ENCODE measurements at places on chromosomes 7 and 10.

- no peak for DNase-seq
Observed at GRCh38 chr10:118571123-118571522, 24.3 kb downstream of the PRLHR start.

GRCh38 chr7:45700556-45700955 lies 126.4 kb downstream of the ADCY1 start:
- no peak for DNase-seq

DNA sequence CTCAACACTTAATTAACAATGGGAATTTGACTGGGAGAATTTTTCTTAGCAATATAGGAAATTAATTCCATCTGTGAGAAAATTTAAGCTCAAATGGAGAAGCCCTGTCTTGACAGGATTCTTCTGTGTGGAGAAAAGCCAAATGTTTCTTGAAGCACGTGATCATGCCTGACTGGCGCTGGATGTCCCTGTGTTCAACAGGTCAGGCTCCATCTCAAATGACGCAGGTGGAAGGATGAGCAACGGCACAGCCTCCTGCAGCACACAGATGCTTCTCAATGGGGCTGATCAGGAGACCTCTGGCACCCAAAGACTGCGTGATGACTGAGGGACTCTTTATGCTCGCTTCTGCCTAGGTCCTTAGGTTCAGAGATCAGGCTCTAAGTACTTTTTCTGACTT lies 143.8 kb downstream of the RSU1 start:
- DNase-seq, result no peak

- peak; percentile 36 for DNase-seq
Observed at GRCh38 chr7:99109108-99110051, 34.5 kb downstream of the SMURF1 start.

GRCh38 chr10:3278771-3279170 lies 106.2 kb upstream of the PITRM1 start:
- DNase-seq, result no peak

GRCh38 chr7:35374858-35375257 lies 121.0 kb upstream of the TBX20 start:
- no peak for DNase-seq

GRCh38 chr7:33452805-33453502 lies 323.6 kb downstream of the BBS9 start:
- DNase-seq, result no peak

DNA sequence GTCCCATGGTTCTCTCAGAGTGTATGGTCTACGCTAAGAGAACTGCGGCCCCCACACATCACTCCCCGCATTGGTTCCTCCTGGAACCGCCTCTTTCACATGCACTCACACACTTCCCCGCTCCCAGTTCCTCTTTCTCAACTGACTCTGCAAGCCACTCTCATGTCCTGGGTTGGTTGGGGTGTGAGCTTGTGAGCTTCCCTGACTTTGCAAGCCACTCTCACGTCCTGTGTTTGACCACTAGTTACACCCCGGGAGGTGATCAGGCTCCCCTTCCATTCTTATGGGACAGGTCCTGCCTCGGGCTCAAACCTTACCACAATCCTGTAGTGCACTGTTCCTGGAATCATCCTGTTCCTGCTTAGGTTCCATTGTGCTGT lies 105.0 kb downstream of the TRIM24 start:
- DNase-seq, result no peak

DNA sequence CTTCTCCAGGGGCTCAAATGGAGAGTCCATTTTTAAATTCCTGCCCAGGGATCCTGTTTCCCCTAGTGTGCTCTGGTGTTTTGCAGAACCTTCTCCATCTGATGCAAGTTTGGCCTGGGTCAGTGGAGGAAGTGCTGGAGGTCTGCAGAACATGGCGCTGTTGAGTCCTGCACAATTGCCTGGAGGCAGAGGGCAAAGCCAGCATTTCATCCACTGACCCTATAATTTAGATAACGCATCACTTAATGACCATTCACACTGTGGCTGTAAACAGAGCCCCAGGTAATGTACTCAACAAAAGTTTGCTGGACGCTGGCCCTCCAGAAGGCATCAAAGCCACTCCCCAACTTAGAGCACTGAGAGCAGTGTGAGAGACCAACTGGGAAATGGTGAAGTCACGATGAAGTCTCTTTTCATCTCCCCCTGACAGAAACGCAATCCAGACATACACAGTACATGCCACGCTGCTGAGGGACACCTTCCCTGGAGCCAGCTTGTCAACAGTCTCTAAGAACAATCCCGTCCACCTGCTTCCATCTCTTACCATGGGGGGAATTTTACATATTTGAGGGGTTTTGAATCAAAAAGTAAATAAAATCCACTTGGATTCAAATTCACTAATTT lies 13.4 kb downstream of the C10orf71 start:
- no peak for DNase-seq

DNA sequence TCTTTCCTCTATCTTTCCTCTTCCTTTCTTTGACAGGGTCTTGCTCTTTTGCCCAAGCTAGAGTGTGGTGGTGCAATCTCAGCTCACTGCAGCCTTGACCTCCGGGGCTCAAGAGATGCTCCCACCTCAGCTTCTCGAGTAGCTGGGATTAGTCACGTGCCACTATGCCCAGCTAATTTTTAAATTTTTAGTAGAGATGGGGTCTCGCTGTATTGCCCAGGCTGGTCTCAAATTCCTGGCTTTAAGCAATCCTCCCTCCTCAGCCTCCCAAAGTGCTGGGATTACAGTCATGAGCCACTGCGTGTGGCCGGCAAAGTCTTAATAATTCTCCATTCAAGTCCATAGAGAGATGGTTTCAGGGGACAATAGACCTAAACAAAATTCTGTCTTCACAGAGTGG lies 40.2 kb downstream of the COL26A1 start:
- no peak for DNase-seq

- DNase-seq, result no peak
Observed at GRCh38 chr7:47153058-47153457, 428.9 kb downstream of the TNS3 start.

DNA sequence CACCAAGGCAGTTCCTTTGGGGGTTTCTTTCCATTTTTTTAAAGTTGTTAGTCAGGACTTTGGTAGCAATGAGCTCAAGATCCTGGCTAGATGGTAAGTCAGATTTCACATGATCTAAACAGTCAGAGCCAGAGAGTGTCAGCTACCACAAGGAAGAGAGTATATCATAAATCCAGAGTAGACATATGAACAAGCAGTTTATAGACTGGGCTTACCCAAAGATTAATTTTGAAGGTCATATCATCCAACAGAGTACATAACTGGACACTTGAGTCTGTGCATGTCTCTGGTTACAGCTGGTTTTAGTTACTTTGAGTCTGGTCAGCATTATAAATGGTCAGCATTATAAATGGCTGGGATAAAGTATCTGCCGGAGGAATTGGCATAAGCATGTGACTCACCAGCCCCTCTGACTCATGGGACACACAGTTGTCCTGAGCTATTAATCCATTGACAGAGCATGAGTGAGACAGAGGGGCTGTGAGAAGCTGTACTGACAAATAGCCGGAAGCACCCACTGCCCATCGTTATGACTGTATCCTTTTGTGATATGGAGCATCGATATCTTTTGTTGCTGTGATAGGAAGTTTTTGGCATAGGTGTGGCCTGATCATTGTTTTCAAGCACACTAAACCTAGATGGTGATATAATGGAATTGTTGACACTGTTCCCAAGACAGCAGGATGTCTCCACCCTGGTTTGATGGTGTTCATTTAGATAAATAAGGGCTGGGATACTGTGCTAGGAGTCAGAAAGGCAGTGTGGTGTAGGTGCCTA lies 19.3 kb downstream of the PPP1R3C start:
- no peak for DNase-seq

DNA sequence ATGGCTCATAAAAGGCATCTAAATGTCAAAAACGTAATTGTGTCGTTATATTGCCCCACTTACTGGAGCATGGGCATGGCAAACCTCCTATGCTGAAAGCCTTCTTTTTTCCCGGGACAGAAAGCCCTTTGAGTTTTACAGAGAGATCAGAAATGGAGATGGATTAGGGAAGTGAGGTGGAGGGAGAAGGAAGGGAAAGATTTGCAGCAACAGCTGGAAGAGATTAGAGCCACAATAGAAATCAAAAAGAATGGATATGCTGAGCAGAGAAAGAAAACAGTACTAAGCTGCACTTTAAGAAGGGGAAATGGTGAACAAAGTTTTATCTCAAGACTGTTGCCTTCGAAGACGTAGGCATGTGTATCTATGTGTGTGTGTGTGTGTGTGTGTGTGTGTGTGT lies 97.2 kb upstream of the PCGF5 start:
- no peak for DNase-seq

GRCh38 chr10:61623161-61623560 lies 39.6 kb upstream of the CABCOCO1 start:
- no peak for DNase-seq

DNA sequence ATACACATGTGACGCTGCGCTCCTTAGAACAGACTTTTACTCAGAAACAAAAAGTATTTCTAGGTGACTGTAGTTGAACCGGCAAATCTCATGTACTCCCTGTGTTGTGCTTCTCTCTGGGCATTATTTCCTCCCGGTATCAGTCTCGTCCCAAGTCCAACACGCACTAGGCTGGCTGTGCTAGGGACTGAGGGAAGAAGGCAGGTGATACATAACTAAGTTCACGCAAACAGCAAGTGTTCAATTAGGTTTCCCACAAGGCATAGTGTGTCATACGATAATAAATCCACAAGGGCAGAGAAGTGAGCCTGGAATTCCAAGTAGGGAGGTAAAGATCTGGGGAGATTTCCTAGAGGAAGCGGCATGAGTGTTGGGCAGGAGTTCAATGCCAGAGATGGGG lies 20.4 kb downstream of the FAM53B start:
- DNase-seq, result no peak

- peak; percentile 47 for DNase-seq
Observed at GRCh38 chr10:93554760-93555432, 11.6 kb upstream of the FFAR4 start.

Data from CD4-positive, alpha-beta T cell treated with Interleukin-17A for 4 hours (primary cell).